ENCODE measurements at places on chromosomes 5 and 9. TPM values are rescaled to one million over a fixed set of nuclear protein-coding genes. Genes with fewer than 3 reads are reported as not detected.

The NRG2 gene
- total RNA-seq = 0.28 TPM

The SEMA6A gene
- 0.74 TPM for total RNA-seq

The BHMT2 gene
- 3.4 TPM for total RNA-seq

The LCN1 gene
- 0.65 TPM for total RNA-seq

The PALM2AKAP2 gene
- total RNA-seq = 9.7 TPM

The PCA3 gene
- total RNA-seq = not detected

The CXXC5 gene
- total RNA-seq = 41.7 TPM

The NOXA1 gene
- 0.57 TPM for total RNA-seq

The SPATA31A3 gene
- not detected for total RNA-seq

Measured in smooth muscle cell of bladder (primary cell).